GM12891 (cell line): ENCODE measurements at places on chromosomes 7 and 10.

DNA sequence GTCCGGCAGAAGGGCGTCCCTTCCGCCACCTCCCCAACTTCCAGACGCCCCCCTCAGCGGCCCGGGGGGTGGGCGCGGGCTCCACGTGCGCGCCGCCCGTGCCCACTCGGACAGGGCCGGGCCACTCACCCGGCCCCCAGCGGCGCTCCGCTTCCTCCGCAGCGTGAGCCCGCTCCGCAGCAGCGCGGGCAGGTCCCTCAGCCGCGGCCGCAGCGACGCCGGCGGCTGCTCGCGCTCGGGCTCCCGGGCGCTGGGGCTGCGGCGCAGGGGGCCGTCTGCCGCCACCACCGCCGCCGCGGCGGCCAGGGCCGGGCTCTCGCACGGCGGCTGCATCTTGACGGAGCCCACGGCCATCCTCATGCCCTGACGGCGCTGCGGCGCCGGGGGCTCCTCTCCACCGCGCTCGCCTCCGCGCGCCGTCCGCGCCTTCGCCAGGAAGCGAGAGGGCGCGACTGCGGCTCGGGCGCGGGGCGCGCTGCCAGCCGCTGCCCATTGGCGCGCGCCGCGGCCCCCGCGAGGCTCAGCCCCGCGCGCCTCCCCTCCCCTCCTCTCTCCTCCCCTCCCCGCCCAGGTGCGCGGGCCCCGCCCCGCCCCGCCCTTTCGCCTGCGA is at the start of gene RAPGEF5:
Gene RAPGEF5, minus strand, starts transcription at position 454 of the 610 bp plus-strand sequence. Its CDS starts 94 bp downstream, at position 360.
- DNase-seq = peak; percentile 67

DNA sequence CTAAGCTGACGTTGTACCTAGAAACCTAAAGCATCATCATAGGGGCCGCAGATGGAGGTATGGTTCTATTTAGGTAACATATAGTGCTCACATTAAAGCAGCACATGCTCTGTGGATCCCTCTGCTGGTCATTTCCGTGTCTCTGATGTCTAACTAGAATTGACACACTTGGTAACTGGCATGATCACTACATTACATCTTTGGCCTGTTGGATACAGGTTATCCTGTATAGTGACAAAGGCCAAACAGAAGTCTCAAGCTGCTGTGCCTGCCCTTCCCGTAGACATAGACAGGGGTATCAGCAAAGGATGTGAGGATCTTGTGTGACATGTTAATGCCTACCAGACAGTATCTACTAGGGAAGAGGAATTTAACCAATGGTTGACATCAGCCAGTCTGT is 51.2 kb downstream of the KIF5B start:
- no peak for DNase-seq

DNA sequence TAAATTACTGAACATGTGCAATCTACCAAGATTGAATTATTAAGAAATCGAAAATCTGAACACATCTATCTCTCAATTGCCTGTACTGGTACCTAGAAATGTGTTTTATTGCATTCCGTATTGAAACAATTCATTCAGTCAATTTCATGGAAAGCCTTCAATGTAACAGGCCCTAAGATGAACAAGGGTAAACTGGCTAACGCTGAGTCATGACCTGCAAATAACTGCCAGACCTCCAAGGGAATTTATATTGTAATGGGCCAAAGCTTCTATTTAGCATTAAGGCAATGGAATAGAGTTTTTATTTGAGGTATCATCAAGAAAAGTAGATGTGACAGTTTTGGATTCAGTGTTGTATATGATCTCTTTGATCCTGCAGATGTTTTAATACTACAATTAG is 49.9 kb upstream of the CD36 start:
- DNase-seq = no peak

DNA sequence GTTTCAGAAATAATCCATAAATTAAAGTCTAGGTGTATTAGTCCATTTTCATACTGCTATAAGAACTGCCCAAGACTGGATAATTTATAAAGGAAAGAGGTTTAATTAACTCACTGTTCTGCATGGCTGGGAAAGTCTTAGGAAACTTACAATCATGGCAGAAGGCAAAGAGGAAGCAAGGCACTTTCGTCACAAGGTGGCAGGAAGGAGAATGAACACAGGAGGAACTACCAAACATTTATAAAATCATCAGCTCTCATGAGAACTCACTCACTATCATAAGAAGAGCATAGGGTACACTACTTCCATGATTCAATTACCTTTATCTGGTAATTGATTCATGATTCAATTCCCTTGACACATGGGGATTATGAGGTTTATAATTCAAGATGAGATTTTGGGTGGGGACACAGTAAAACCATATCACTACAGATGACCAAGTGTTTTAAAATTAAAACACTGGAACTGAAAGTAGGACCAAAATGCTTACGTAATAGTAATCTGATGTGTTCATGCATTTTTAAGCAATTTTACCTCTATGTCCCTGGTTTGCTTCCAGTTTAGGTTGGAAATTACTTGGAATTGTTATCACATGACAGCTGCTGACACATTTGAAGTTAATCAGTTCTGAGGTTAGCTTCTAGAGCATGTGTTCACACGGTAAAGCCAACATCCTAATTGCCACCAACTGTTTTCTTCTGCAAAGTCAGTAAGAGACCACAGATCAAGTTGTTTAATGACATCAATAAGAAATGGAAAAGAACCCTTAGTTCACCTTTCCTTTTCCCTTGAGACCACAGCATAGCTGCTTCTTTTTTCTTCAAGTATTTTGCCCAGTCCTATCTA is 48.4 kb upstream of the SEMA3C start:
- DNase-seq = no peak

GRCh38 chr10:58515291-58515941 is 2.7 kb downstream of the BICC1 start:
- DNase-seq = no peak

GRCh38 chr7:30567081-30567480 is 27.6 kb upstream of the GARS1 start:
- DNase-seq = no peak

- DNase-seq = no peak
Measured at GRCh38 chr10:86073199-86073977, 293.2 kb downstream of the GRID1 start.

- DNase-seq = no peak
Measured at GRCh38 chr10:24974976-24975375, 22.6 kb upstream of the PRTFDC1 start.

DNA sequence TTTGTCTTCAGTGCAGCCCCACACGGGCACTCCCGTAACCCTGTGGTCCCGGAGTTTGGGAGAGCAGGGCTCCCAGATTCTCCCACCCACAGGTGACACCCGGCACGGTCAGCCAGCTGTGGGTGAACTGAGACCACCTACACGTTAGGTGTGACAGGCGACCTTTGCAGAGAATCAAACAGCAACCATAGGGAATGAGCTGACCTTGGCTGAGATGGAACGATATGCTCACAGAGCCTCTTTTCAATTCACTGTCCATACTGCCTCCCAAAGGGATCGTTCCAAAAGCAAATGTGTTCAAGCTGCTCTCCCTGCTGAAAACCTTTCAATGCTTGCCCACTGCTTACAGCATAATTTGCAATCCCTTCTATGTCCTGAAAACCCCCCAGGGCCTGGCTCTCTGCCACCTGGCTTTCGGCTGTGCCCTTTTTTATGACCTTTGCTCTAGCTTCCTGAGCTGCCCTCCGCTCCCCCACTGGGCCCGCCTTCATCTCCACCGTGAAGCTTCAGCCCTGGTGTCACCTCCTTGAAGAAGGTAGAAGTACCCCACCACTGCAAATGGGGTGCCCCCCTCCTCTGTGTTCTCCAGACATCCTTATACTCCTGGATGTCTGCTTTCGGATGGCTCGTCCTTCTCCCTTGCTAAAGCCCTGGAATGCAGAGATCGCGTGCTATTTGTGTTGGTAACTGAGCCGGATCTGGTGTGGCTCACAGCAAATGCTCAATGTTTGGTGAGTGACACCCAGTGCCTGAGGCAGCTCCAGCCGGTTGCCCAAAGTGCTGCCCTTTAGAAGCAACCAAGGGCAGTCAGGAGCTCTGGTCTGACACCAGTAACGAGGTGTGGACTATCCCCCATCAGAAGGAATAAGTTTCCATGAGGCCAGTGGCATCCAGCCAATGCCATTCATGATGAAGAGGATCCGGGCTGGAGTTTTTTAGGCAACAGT is 90.4 kb downstream of the KIAA1549 start:
- DNase-seq = no peak

DNA sequence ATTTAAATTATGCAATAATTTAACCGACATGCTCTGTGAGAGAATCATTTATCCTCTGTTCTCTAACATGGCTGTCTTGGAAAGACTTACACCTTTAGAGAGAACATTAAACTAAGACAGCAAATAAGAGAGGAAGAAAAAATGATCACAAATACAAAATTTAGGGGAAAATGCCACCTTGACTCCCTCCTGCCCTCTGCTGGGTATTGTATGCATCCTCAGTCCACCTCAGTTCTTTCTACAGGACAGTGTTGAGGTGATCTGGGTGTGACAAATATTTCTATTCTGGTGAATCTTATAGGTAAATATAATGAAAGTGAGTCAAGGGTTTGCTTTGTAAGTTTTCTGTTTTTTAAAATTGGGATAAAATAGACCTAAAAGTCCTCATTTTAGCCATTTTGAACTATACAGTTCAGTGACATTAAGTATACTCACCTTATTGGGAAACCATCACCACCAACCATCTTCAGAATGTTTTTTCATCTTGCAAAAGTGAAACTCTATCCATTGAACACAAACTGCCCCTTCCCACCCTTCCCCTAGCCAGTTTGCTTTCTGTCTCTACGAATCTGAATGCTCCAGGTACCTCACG is 61.5 kb upstream of the ELMO1 start:
- no peak for DNase-seq

DNA sequence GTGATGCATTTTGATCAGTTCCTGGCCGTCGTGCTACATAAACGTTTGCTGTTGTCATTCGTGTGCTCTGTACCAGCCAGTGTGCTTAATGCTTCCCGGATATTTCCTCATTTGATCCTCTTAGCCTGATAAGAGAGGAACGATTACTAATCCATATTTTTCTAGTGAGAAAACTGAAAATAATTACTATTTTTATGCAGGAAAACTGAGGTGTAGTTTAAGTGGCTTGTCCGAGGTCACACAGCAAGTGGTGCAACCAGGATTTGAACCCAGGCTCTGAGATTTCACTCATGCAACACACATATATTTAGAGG is 650 bp upstream of the SORBS1 start:
- no peak for DNase-seq

DNA sequence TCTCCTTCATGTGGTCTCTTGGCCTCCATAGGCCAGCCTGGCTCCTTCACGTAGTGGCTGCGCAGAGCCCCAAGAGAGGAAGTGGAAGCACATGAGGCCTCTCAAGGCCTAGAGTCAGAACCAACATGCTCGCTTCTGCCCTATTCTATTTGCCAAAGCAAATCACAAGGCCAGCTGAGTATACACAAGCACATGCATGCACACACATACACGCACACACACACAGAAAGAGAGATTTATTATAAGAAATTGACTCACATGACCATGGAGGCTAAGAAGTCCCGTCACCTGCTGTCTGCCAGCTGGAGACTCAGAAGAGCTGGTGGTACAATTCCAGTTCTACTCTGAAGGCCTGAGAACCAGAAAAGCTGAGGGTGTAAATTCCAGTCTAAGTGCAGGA is 64.3 kb upstream of the NRP1 start:
- DNase-seq = no peak
